ENCODE measurements at places on chromosomes 1 and 21. TPM values are rescaled to one million over a fixed set of nuclear protein-coding genes. Genes with fewer than 3 reads are reported as not detected.

Gene TRPM2
- total RNA-seq: 0.26 TPM

Gene LCE1B
- not detected for total RNA-seq

Gene AVPR1B
- total RNA-seq: not detected

DNA sequence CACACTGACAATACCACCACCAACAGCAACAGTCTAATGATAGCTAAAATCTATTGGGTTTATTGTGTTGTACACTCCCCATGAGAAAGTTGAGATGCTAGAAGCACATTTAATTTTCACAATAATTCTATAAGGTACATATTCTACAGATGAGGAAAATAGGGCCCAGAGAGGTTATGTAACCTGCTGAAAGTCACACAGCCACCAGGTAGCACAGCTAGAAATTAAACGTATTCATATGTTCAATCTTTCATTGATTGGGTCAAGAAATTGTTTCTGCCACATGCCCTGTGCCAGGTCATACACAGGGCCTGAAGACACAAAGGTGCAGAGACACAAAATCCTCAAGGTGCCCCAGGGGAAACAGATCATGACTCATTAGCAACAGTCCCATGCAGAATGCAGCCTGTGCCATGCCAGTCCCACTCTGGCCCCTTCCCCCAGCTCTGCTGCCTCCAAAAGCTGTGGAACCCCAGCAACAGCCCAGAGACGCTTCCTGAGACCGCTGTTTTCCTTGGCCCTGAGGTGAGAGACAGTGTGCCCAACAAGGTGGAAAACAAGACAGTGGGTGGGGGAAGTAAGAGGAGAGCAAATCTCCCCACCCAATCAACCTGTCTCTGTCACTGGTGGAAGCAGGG, 32.1 kb downstream of the GJA4 start:
- no peak for DNase-seq

- DNase-seq: no peak
These were observed 9.4 kb downstream of the IFNAR1 start for GRCh38 chr21:33334191-33334590.

GRCh38 chr21:45335151-45335760, 47.6 kb upstream of the POFUT2 start:
- no peak for DNase-seq
